Umbilical cord (tissue), 2 donors: ENCODE measurements at places on chromosomes 7 and 10. TPM values are rescaled to one million over a fixed set of nuclear protein-coding genes. Genes with fewer than 3 reads are reported as not detected.
A peak's percentile ranks its signal among the peaks of the same experiment; 100 is the strongest.

- no peak for DNase-seq
Measured at GRCh38 chr10:114394531-114394930, 9.8 kb downstream of the AFAP1L2 start.

DNA sequence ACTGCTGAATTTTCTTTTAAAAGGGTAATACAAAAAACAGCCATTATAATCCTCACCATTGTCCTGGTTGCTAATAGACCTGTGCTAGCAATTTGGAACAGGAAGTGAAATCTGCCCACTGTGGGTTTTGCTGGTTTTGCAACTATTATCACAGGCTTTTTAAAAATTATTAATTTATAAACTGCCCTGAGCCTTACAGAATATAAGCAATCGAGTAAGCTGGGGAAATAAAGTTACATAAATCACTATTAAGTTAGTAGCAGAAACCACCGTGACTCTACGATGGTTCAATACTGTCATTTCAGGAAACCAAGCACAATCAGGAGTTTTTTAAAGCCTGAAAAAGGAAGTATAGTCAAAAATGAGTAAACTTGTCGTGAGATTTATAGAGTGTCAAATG, 62.3 kb downstream of the TMEM26 start:
- no peak for DNase-seq

GRCh38 chr7:10888861-10889260, 84.8 kb upstream of the PHF14 start:
- DNase-seq: no peak

DNA sequence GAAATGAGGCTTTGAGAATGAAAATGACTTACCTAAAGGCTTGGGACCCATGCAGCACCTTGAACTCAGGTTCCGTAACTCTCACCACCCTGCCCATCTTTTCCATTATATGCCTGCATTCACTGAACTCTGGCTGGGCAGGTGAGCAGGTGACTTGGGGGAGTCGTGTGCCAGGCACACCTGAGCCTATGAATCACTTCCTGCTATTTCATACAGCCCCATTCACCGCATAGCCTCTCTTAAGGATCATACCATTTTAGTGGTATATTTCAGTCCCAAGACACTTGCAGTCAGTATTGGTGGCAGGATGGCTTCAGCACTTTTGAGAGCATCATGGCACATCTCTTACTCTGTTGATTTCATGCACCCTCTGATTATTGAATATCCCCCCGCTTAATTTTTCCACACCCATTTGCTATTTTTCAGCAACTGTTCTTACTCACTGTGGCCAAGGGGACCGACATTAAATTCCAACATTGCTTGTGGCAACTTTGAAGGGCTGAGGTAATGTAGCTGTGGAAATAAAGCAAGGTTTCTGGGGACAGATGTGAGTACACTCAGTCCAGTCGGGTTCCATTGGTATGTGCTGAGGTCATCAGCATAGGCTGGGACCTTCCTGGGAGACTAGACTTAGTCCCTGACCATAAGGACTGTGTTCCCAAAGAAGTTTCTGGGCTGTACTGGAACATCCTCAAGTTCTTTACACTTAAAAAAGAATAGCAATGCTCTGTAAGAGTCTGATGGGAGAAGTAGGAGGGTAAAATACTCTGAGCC, 39.8 kb upstream of the ZNF438 start:
- DNase-seq: no peak

DNA sequence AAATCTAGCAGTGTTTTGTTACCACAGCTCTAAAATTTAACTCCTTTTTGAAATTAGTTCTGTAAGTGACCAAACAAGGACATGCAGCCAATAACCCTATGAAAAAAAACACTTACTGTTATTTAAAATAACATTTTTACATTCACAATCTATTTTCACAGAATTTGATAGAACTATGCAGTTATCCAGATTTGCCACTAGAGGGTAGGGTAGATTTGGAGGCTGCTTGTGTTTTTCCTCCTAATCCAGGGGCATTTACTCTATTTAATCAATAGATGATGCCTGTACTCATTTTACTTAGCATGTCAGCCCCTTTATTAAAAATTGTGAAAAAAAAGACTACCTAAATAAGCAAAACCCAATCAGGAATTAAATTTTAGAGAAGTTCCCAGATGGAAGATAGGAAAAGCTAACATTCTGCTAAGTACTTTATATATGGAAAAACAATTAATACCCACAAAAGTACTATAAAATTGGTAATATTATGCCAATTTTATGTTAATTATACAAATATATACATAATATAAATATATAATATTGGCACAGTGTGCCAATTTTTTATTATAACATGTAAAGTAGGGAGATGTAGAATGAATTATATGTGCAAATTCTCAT, 18.1 kb upstream of the LIPK start:
- no peak for DNase-seq

- no peak for DNase-seq
Measured at GRCh38 chr10:124119946-124120345, 26.5 kb upstream of the CHST15 start.

GRCh38 chr10:7689591-7689990, 13.5 kb upstream of the ITIH2 start:
- DNase-seq: no peak

DNA sequence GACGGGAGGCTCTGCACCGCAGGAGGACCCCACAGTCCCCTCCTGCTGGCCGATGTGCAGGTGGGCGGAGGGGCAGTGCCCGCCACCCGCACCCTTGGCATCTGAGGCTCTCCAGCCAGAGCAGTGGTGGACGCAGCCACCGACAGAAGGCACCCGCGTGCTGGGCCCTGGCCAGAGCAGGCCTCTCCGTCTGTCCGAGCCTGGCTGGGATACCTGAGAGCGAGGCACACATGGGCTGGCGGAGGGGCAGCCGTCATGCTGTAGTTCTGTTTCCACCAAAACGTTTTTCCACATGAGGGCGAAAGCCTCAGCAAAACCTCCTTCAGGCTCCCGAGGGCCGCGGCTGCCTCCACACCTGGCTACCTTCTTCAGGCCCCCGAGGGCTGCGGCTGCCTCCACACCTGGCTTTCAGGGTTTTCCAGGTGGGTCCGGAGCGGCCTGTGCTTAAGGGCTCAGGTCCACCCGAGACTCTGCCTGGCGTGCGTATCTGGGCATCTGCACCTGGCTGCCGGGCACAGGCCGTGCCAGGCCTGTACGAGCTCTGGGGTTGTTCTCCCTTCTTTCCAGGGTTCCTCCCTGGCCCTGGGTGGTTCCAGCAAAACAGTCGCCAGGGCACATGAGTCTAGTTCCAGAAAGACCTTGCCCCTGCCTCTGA, 115.5 kb downstream of the INPP5A start:
- no peak for DNase-seq

DNA sequence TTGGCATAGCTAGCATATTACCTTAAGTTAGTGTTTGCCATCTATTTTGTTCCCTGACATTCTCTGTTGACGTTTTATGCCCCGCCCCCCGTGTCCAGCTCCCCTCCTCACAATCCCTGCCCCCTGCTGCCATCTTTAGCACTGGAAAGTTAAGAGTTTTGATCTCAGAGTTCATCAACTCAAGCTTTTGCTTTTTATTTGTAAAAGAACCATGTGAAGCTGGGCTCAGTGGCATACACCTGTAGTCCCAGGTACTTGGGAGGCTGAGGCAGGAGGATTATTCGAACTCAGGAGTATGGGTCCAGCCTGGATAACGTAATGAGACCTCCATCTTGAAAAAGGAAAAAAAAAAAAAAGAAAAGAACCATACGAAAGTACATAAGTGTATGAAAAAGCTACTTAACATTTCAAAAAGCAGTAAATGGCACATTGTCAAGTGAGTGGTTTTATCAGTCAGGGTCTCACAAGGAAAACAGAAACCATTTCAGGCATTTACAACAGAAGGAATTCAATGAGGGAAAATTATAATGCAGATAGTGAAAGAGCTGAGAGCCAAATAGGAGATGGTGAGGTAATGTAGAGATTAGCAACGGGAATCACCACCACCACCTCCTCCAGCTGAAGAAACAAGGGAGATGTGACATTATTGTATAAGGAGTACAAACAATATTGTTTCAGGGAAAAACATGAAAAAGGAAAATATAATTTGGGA, 64.9 kb downstream of the MCU start:
- peak; percentile 49 for DNase-seq

- no peak for DNase-seq
Measured at GRCh38 chr7:31368620-31369019, 28.1 kb upstream of the NEUROD6 start.

- DNase-seq: no peak
Measured at GRCh38 chr10:42864575-42864974, 82.0 kb downstream of the BMS1 start.

DNA sequence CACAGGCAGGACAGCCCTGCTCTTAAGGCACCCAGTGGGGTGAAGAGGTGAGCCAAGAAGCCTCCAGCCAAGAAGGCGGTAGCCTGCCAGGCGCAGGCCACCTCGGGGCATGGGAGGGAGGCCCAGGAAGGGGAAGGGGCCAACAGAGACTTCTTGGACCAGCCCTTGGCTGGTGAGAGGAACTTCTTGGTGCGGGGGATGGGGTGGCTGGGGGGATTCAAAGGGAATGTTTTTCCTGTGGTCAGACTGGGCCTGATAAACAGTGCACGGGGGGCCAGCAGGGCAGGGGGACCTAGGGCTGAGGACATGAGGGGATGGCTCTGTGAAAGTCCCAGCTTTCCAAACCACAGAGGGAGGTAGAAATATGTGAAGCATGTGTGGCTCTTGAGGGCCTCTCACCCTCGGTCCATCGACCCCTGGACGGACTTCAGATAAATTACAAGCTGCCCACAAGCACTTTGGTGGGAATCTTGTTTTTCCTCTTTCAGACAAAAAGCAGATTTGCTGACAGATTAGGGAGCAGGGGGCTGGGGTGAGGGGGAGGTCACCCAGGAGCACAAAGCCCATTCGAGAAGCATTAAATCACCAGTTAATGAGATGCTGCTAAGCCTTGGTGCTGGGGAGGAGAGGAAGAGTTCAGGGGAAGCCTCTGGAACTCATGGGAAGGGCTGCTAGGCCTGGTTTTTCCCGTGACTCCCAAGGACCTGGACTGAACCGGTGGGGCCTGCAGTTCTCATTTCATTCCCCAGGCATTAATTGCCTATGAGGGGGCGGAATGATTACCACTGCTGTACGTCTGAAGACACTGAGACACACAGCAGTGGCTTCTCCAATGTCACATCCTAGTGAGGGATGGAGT, 11.3 kb downstream of the CRYGN start:
- DNase-seq: peak; percentile 66

DNA sequence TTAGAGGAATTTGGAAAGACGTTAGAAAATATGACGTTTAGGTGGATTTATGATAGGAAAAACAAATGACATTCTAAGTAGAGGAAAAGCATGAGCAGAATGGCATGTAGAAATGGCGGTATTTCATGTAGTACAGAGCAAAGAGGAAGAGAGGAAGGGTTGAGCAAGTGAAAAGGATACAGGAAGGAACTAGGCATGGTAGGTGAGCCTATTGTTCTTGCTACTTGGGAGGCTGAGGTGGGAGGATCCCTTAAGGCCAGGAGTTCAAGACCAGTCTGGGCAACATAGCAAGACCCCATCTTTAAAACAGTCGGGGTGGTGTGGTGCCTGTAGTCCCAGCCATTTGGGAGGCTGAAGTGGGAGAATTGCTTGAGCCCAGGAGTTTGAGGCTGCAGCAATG, 1.2 kb downstream of the GTPBP10 start:
- DNase-seq: no peak

DNA sequence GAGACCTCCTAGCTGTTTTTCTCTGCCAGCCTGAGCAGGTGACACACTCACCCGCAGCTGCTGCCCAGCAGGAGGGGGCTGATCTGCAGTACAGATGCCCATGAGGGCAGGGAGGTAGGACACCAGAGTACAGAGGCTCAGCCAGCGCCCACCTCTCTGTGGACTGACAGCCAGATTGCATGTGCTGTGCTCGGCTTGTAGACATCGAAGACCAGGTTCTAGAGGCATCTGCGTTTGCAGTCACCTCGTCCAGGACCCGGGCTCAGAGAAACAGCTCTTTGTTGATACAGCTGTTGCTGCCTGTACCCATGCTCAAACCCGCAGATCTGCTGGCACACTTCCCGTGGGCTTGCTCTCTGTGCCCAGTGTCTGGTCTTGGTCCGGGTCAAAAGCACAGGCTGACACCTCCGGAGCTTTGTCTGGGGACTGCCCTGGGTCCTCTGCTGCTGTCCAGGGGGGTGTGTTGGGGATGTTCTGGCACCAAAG, 224.7 kb downstream of the GLRX3 start:
- DNase-seq: no peak

DNA sequence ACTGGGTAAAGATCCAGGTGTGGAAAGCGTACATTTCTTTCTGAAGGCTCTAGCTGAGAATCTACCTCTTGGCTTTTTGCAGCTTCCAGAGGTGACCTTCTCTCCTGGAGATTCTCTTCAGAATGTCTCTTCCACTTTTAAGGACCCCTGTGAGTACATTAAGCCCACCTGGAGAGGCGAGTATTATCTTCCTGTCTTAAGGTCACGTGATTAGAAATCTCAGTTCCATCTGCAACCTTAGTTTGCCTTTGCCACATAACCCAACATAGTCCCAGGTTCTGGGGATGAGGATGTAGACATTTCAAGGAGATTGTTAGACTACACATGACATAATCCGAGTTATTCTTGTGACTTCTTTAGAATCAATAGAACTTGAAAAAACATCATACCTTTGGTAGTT, 665.5 kb upstream of the POM121L12 start:
- no peak for DNase-seq

DNA sequence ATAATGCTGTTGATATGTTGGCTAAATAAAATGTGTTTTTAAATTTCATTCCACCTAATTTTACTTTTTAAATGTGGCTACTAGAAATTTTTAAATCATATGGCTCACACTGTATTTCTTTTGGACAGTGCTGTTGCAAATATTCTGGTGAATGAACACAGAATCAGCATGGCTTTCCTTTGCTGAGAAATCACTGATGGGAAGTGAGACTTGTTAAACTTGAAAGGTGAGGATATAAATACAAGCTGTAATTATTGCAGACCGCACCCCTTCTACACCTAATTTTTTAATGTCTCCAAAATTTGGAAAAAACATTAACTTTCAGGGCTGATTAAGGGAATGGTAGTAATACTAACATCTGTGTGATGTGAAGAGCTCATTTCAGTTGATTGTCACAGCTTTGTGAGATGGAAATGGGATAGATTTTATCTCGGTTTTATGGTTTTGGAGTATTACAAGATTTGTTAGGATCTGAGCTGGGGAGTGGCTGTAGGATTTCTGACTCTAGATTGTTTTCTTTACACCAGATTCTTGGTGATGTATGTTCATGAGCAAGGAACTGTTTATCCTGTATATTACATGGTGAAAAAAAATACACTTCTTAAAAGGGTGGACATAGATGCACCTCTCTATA, 1.3 kb downstream of the MIOS start:
- DNase-seq: no peak

PNLIPRP3 gene
- total RNA-seq: 0.96 TPM

LIPF gene
- 5.5 TPM for total RNA-seq

H2BK1 gene
- not detected for total RNA-seq

SERPINE1 gene
- total RNA-seq: 152 TPM

SCIN gene
- total RNA-seq: 3.6 TPM

EN2 gene
- 2.6 TPM for total RNA-seq

PTN gene
- total RNA-seq: 25.8 TPM

COL13A1 gene
- total RNA-seq: 18.3 TPM

TBXAS1 gene
- total RNA-seq: 19.3 TPM

VAX1 gene
- 0.96 TPM for total RNA-seq
